ENCODE measurements at places on chromosomes 11 and 22. TPM values are rescaled to one million over a fixed set of nuclear protein-coding genes. Genes with fewer than 3 reads are reported as not detected.

Gene TRIM44
- 55.2 TPM for total RNA-seq

Gene SLC15A3
- total RNA-seq = 47.8 TPM

Gene C11orf16
- total RNA-seq = not detected

Gene CARD10
- 10.1 TPM for total RNA-seq

Gene MAP6
- 8.8 TPM for total RNA-seq

DNA sequence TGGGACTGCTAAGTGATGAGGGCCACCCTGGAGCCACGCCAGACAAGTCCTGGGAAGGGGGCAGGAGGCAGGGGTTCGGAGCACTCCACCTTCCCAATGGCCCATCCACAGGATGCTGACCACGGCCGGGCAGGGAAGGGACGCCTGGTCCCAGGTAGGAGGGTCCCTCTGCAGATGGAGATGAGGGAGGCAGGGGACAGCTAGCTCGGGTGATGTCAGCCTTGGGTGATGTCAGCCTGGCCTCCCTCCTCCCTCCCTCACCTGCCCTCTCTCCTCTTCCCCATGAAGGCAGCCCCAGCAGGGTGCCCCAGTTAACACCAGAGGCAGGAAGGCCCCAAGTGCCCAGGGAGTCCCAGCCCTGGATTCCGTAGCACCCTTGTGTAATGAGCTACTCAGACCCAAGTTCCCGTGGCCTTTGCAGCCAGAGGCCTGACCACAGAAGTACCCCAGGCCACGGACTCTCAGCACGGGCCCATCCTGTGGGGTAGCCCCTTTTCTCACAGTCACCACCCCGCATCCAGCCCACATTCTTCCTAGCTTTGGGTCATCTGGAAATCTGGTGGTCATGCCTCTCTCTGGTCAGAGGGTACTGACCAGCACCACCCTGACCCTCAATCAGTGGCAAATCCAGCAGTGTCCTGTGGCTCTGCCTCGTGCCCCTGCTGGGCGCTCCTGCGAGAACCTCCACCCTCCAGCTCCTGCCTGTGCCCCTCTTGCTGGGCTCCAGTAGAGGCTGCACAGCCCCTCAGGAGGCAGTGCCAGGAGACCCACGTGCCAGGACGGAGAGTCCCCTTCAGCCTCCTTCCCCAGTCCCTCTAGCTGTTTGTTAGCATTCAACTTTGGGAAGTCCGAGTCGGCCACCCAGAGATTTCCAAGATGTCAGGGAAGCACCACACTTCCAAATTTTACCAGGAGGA is 47.4 kb downstream of the SHANK2 start:
- DNase-seq = peak; percentile 71

GRCh38 chr11:2952290-2952689 is 23.1 kb upstream of the PHLDA2 start:
- no peak for DNase-seq

DNA sequence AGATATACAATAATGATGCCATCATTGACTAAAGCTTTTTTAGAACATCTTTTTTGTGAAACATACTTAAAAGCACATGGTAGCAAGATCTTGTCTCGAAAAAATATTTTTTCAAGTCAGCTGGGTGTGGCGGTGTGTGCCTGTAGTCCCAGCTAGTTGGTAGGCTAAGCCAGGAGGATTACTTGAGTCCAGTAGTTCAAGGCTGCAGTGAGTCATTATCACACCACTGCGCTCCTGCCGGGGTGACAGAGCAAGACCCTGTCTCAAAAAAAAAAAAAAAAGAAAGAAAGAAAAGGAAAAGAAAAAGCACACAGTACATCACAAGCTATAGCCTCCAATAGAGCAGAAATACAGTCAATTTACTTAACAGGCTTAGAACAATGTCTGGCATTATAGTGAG is 37.0 kb downstream of the ENTHD1 start:
- no peak for DNase-seq

- no peak for DNase-seq
These were observed 574.5 kb downstream of the DLG2 start for GRCh38 chr11:85052636-85053035.

GRCh38 chr11:5504403-5504921 is 5.3 kb downstream of the UBQLN3 start:
- no peak for DNase-seq

GRCh38 chr11:11822946-11823345 is 18.8 kb upstream of the USP47 start:
- no peak for DNase-seq

GRCh38 chr11:123544631-123545375 is 109.6 kb downstream of the SCN3B start:
- no peak for DNase-seq

DNA sequence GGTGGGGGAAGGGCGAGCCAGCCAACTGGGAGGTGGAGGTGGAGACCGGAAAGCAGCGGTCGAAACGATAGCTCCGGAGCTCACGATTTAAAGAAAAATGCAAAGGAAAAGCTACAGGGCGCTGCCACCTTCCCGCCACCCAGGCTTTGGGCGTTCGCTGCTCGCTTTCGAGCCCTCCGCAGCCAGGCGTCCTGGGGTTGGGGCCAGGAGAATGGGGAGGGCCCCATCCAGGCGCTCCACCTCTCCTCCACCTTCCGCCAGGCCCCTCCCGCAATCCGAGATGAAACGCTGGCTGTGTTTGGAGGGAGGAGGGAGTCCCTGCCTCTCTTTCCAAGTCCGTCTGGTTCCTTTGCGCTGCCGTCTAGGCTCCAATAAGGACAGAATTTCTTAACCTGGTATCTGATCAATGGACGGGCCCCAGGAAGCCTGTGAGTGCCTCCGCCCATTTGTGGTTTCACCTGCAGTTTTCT is 483 bp upstream of the ABTB2 start:
- peak; percentile 89 for DNase-seq

DNA sequence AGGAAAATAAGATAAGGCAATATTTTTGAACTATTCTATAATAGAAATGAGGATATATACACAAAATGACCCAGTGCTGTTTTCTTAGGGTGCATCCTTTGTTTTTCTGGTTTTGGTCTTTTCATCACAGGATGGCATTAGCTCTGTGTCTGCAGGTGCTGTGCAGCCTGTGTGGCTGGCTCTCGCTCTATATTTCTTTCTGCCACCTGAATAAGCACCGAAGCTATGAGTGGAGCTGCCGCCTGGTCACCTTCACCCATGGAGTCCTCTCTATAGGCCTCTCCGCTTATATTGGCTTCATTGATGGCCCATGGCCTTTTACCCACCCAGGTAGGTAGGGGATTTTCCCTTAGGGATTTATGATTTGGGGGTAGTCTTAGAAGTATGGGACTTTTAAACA is 2.2 kb downstream of the TLCD5 start:
- no peak for DNase-seq

DNA sequence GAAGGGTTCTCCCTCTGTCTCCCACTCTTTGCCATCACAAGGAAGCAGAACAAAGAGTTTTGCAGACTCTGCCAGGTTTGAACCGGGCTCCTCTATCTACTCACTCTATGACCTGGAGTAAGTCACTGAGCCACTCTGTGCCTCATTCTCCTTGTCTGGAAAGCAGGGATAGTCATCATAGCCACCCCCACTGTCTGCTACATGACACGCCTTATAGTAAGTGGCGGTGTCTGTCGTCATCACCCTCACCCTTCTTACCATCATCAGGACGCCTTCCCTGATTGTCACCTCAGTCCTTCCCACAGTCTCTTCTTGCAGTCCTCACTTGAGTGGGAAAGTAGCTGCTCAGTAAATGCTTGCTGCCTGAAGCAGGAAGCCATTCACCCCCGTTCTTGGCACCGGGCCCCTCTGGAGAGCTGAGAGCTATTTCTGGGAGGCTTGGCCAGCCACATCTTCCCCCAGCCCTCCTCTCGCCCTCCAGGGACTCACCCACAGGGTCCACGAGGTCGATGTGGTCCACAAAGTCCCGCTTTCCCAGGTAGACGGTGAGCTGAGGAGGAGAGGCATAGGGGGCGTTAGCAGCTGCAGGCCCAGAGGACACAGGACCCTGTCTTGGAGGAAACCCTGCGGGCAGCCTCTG is 46.4 kb downstream of the TPBGL start:
- no peak for DNase-seq
